CD8-positive, alpha-beta T cell (primary cell): ENCODE measurements at places on chromosomes 7 and 10.

GRCh38 chr10:133207627-133208026 lies 22.4 kb upstream of the UTF1 start:
- peak; percentile 13 for DNase-seq

GRCh38 chr10:5913736-5914135 lies 23.7 kb downstream of the FBH1 start:
- DNase-seq: no peak

- DNase-seq: no peak
Observed at GRCh38 chr10:104638861-104639589, 2.1 kb upstream of the SORCS3 start.

DNA sequence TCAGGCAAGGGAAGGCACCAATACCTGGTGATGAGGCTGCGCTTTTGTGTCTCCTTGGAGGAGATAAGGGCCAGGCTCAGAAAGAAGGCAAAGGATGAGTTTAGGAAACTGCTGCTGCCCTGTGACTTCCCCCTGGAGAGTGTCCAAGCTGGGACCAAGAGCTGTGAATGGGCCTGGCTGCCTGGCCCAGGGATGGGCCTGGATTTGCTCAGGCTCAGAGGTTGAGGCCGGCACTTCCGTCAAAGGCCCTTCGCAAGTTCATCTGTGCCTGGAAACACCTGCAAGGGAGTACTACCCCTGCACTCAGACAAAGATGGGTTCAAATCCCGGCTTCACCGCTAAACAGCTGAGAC lies 50.5 kb upstream of the NANOS1 start:
- DNase-seq: no peak

DNA sequence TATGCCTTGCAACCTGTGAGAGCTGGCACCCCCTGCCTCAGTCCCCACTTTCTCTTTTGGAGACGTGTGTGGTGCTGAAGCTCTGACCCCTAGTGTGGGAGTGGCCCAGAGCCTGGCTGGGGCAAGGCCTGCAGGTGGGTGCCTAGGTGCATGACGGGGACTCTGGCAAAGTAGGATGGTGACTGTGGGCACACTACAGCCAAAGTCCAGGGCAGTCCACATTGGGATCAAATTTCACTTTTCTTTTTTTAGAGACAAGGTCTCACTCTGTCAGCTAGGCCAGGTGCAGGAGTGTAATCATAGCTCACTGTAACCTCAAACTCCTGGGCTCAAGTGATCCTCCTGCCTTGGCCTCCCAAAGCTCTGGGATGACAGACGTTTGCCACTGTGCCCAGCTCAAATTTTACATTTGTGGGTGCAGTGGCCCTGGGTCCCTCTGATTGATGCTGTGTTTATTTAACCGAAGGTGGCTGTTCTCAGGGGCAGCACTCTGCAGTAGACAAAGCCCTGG lies 52.3 kb downstream of the NEURL1 start:
- DNase-seq: no peak

DNA sequence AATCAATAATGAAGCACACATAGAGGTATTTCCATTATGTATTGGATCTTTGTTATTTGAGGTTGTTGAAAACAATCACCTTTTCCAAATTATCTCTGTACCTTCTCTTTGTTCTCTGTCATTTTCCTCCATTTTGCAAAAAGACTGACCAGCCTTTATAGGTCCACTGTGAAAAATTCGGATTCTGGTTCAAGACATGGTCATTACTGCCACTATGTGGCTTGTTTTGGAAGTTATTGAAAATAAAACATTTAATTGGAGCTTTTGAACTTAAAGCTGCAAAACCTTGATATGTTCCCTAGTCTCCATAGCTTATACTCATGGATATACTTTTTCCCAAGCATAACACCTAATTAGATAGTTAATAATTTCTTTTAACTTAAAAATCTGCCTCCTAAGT lies 1094.4 kb downstream of the NRG3 start:
- no peak for DNase-seq

DNA sequence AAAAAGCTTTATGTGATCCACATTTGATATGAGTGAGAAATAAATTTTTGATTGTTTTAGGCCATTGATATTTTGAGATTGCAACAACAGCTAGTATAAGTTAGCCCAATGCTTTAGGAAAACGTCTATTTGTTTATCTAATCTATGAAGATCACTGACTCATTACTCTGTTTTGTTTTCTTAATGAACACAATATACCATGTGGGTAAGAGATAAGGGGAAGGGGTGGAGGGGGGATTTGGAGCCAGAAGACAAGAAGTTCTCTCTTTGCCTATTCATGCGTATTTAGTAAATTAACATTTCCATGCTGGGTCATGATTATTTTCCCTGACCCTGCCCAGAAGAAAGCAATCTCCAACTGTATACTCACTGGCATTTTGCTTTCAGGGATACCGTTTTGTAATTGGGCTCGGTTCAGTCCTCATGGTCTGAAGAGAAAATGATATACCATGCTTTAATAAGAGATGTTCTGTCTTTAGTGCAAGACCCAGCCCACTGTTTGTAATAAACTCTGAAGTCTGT lies 359.5 kb upstream of the NPSR1 start:
- no peak for DNase-seq
